Left kidney (tissue), 8 donors: ENCODE measurements at places on chromosomes 4 and X.

DNA sequence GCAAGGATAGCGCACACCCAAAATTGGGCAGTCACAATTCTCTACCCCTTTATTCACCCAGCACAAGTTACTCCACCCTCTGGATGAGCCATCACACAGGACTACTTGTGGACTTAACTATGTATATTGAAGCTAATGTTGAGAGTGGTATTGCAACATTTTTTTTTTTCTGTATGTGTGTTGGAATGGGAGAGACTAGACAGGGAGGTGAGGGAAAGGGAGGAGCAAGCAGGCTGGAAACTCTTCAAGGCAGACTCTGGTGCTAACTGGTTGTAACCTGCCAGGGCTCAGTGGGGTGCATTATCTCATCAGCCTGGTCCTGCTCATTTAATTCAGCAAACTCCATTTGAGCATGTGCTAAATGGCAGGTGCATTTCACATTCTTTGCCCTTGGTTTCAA lies 18.4 kb upstream of the CWH43 start:
- no peak for DNase-seq

- no peak for DNase-seq
These were observed 118.2 kb upstream of the IQCM start for GRCh38 chr4:149933883-149934282.

- DNase-seq: no peak
These were observed 2.1 kb upstream of the DIAPH2 start for GRCh38 chrX:96682516-96682915.

GRCh38 chr4:184282895-184283654 lies 65.4 kb upstream of the ENPP6 start:
- DNase-seq: no peak

DNA sequence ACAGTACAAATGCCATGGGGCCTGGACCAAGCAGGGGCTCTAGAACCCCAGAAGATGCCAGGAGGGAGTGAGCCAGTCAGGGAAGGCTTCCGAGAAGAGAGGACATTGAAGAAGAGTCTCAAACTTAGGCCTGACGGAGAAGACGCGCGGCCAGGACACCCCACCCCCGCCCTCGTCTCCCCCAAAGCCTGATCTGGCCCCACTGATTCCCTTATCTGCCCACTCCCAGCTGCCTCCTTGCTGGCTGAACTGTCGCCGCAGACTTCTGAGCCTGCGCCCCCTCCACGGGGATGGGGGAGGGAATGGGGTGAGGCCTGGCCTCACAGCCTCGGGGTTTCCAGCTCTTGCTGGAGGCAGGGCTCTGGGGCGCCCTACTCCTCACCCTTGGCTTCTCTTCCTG lies 3.6 kb upstream of the GATA1 start:
- DNase-seq: no peak

DNA sequence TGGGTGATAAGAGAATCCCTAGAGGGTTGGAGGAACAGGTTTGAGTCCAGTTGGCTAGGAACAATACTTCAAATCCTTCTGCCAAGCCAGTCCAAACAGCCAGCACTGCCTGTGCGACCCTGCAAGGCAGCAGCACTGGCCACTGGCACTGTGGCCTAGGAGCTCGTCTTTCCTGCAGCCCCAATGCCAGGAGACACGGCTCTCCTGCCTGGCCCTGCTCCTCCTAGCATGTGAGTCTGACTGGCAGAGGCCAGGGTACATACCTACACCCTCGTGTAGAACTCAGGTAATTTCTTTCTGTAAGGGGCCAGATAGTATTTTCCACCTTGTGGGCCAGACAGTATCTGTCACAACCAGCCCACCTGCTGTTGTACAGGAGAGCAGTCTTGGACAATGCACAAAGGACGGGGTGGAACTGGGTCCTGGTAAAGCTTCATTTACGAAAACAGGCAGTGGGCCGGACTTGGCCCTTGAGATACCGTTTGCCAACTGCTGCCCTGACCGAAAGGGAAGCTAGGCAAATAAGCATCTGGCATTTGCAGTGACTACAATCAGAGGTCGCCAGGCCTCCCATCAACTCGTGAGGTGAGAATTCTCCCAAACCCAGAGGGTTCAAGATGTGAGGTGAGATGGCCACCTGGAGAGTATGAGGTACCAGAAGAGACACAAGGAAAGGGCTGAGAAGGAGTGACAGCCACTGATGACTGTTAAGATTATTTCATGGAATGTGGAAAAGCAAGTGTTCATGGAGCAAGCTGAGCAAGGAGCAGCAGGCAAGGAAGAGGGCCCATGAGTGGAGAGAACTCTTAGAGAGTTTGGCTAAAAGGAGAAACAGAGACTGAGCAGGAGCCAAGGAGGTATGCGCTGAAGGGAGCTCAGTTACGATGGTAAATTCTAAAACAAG lies 29.8 kb upstream of the IRAK1 start:
- DNase-seq: no peak

DNA sequence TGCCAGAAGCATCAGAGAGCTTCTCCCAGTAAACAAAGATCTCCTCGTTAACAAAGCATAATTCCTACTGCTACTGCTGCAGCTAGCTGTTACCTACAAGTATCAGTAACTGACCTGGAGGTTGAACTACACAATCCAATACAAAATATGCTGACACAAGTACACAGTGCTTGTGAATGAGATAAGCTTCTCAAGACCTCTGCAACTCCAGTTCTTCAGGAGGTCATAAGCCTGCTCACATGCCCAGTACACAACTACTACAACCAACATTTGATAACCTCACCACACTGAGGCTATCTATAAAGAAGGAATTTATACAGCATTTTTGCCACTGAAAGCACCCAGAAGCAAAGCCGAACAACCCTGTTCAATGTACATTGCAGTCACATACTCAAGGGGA lies 66.7 kb upstream of the SMARCAD1 start:
- DNase-seq: no peak
